ENCODE measurements at places on chromosomes 4 and X.

DNA sequence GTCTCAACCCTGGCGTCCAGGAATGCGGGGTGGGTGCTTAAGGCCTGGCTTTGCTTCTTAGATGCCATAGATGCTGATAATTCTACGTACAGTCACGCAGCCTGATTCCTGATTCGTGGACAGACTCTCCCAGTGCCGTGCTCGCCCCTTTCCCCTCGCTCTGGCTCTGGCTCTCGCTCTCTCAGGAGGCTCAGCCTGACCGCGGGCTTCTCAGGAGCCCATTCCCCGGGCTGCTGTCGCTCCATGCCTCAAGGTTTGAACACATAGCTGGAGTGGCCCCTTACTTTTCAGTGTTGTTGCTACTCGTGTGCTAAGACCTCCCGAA is 59.2 kb upstream of the ZC4H2 start:
- DNase-seq: peak; percentile 3

DNA sequence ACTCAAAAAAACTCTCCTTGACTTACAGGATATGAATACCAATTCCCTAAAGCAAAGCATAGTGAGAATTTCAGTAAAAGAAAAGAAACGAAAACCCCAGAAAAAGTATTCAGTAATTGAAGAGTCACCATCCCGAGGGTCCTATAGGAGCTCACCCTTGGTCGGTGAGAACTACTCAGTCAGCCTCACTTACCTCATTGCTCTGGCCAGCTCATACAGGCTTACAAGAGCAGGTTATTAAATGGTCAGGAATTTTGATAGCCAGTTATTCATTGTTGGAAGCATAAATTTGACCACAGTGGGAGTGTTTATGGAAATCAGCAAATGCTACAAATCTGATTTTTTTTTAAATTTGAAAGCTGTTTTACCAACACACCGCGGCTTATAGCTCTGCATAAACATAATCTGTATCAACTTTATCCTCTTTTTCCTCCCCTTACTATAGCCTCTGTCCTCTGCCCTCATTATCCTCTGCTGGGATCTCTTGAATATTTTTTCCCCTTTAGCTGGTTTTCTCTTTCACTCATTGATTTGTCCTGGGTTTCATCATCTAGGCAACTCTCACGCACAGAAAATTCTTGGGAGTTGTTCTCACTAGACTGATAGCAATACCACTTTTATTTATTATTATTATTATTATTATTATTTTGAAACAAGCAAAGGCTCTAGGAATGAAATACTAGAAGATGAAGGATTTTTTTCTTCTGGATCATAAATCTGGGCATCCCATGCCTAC is 11.0 kb upstream of the CXCL2 start:
- no peak for DNase-seq

GRCh38 chrX:105972690-105973386 is 65.7 kb downstream of the SERPINA7 start:
- DNase-seq: no peak

- DNase-seq: no peak
Observed at GRCh38 chr4:108053251-108053711, 63.6 kb downstream of the HADH start.

GRCh38 chrX:2831471-2832228 is 2.9 kb downstream of the GYG2 start:
- DNase-seq: no peak

DNA sequence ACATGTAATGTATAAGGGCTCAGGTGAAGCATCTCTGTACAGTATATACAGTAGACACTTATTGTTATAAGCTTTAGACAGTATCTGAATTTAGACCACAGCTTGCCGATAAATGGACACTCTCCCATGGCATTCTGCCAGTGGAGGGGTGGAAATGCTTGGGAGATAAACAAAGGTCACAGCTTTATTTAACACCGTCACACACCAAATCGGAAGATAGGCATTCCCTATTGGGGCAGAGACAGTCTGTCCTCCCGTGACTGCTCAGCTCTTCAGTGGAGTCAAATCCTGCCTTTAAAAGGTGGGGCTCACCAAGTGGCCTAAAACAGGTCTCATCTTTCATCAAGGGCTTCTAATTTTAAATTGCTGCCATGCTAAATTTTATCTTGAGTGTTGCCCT is 178.8 kb downstream of the CAMK2D start:
- no peak for DNase-seq

DNA sequence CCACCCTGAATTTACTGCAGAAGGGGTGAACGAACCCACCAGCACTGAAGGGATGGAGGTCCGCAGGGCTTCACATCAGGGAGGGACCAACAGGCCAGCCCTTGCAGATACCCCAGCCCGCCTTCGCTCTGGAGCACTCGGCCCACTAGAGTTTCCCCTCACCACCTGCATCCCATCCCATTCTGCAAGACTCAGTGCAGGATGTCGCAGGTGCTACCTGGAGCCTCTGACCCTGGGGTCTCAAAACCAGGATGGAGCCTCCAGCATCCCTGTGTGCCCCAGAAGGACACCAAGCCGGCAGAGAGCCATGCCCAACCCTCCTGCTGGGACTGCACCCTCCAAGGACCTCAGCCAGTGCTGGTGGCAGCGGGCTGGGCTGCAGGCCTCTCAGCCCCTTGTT is 57.6 kb upstream of the ADRA2C start:
- DNase-seq: no peak

DNA sequence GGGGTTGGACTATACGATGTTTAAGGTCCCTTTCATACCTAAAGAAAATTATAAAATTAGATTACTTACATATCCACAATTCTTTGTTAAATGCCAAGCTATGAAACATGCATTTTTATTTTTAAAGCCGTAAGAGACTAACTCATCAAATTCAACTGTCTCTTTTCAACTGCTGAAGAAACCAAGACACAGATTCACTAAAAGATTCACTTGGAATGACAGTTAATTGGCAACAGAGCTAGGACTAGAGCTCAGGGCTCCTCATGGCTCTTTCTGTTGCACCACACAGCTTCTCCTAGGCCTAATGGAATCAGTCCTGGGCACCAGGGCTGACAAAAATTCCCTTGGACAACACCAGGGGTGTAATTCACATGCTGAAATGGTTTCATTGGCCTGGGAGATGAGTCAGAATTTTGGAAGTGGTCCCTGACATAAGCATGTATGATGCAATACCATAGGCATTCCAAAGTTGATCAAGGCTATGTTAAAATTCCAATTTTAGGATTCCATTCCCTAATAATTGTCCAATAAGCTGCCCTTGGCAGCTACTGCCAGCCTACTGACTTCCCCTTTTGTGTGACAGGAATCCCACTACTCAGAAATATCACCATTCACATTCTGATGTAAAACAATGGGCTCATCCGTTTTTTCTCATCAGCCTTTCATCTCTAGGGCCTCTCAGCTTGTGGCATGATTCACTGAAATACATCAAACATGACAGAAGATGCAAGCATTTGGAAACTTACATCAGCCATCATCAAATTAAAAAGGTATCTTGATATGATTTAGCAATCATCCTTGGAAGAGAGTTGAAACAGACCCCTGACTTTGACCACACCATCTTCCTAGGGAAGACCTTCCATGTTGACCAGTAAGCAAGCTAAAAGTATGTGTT is 54.2 kb downstream of the PLAC1 start:
- DNase-seq: no peak

DNA sequence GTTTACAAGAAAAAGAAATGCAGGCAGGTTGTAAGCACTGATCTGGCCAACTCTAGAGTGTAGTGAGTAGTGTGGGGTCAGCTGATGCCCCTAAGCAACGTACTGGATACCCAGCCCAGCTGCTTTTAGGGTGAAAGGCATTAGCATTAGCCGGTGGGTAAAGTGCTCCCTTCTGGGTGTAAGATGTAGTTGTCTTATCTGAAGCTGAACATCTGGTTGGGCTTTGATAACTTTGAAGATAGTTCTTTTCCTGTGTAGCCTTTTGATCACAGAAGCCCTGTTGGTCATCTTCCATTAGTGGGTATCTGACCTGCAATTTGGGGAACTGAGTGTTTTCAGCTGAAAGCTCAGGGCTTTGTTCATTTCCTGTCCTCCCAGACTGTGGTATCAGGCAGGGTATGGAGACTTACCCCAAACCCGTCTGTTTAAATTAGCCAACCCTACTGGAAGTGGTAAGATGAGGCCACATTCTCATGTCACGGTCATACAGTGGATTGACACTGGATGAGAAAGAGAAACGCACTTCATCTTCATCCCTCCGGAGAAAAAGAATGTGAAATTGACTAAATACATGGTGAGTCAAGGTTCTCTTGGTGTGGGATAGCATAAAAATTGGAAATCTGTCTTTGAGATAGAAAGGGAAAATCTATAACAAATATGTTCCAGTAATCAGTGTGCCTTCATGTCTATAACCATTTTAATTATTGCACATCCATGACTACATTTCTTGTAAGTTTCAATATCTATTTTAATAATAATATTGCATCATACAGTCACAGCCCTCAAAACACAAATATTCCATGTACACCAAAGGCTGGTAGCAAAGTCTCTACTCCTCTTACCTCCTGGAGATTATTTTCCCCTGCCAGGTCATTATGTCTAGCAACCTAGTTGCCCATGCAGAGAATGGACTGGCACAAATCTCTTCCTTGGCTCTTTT is 8.7 kb downstream of the RHOH start:
- DNase-seq: no peak

DNA sequence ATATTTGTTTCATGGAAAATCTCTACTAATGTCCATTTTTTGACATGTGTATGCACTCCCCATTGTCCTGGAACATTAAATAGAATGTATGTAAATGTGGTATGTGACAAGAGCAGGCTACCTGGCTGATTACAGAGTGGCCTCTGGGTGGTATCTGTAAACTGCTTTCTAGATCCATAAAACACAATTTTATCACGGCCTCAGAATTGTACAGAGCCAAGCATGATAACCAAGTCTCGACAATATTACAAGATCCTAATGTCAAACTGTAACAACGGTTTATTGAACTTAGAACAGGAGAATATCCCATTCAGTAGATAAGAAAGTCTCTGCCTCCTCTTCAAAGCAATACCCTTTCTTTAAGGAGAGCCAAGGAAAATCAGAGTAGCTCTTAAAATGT is 212.4 kb downstream of the PCDH7 start:
- DNase-seq: no peak

DNA sequence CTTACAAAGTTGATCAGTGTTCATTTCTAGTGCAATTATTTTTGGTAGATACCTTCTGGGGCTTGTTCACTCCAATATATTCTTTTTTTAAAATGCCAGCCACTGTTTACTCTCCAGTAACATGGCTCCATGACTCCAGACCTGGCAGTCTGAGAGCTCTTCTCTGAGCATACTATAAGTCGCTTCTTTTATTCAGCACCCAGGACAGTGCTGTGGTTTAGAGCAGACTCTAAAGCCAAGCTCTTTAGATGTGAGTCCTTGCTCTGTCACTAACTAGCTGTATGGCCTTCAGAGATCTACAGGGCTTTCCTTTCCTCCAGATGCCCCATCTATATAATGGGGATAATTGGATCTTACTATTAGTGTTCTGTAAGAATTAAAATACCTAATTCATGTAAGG is 200.2 kb upstream of the FAM241A start:
- DNase-seq: no peak

DNA sequence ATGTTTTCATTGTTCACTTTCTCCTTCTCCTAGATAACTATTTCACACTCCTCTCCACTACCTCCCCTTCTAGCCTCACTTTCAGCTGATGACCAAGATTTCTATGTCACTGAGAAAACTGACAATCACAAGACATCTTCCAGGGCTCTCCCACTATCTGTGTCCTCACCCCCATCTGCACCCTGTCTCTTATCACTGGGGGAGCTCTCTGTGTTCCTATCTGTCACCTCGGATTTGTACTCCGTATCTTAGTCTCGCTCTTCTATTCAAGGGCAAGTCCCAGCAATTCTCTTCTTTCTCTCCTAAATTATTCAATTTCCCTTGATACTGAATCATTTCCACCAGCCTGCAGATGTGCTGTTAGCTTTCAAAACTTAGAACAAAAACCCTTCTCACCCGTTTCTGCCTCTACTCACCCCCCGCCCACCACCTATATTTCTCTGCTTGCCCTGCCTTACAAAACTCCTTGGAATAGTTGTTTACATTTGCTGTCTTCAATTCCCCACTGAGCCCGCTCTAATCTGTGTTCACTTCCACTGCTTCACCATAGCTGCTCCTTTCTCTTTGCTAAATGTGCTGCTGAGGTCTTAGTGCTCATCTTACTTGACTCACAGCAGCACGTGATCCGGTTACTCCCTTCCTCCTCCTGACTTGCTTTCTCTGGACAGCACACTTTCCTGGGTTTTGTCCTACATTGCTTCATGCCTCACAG is 293.2 kb downstream of the UNC5C start:
- no peak for DNase-seq

DNA sequence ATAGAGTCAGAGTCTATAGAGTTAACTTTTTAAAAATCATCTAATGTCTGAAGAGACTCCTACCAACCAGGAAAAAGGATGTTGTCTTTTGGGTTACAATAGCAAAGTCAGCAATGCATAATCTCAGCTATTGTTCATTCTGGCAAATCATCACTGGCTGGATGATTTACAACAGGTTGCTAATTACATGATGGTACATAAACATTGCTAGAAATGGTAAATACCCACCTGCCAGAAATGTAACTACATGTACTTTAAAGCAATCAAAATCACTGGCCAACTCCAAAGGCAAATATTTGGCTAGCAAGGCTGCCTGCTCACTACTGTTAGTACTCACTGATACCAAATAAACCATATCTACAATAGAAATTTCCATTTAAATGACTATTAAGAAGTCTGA is 91.1 kb downstream of the PPP3CA start:
- no peak for DNase-seq

DNA sequence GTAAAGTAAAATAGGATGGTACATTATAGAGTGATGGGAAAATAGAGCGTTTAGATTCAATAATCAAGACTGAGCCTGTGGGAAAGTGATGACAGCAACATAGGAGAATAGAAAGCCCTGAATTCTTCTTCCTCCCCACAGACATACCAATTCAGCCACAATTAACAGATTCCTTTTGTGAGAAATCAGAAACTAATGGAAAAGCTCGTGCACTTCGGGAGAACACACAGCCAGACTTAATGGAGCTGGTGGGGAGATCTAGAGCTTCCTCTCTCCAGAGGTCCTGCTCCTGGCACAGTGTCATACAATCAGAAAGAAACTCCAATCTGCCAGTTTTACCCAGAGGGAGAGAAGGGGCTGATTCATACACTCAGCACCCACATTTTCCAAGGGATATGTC is 676.3 kb upstream of the BOD1L1 start:
- no peak for DNase-seq

DNA sequence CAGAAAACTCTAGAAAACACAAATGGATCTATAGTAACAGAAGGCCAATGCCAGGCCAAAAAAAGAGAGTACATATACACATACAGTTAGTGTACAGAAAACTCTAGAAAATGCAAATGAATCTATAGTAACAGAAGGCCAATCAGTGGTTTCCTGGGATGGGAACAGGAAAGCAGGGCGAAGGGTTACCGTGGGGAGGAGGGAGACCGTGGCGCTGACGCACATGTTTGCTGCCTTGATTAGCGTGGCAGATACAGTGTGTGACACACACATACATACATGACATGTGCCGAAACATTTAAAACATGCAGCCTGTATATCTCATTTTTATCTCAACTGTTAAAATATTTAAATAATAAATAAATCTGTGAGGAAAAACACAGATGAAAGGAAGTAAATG is 14.7 kb downstream of the GAK start:
- DNase-seq: no peak

Data from cerebellar nuclear complex (tissue), 1 donor.